T-helper 9 cell (primary cell): ENCODE measurements at places on chromosomes 1 and 21.
A peak's percentile ranks its signal among the peaks of the same experiment; 100 is the strongest.

DNA sequence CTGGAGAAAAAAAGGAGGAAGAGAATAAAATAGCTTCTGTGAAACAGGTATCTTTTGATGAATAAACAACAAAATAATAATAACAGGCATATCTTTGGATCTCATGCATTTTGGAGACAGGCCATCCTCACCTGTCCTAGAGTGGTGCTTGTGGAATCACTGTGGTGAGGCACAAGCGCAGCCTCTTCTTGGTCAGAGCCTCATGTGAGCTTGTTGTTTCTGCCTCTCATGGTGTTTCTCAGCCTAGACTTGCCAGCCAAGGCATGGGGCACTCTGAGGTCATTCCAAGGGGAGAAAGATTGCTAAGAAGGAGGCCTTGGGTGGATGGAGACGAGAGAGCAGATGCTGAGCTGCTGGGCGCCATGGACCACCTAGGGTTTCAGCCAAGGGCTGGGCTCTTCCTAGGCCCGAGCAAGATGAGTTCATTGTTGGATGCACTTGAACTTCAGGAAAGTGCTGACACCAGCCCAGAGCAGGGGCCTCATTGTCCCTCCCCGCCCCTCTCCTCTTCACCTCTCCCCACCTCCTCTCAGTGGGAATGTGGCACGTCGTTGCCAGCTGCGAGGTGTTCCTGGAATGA lies 49.5 kb downstream of the ATP5PO start:
- no peak for DNase-seq

GRCh38 chr1:28449904-28450303 lies 55.9 kb upstream of the RCC1 start:
- DNase-seq = no peak

DNA sequence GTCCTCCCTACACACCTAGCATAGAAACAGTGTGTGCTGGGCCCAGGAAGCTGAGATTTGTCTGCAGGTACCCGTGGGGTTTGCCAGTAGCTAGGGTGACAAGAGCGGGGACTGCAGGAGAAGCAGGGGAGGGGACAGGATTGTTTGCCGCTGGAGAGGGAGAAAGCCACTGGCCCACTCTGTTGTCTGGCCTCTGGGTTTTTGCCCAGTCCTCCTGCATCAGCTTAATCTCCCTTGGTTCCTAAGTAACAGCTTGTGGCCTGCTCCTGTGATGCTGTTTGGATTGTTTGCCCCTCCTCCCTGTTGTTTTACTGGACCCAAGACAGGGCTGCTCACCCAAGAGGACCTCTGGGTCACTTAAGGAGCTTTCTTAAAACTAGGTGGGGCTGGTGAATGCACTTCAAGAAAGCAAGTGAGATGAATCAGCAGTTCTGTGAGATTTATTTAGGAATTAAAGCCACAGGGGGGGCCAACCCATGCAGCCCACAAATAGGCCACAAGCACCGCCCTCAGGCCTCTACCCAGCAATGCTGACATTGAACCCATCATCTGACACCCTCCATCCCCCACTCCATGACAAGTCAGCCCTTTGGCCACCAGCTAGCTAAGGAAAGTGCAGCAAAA lies 142.8 kb downstream of the ZZZ3 start:
- DNase-seq = no peak

DNA sequence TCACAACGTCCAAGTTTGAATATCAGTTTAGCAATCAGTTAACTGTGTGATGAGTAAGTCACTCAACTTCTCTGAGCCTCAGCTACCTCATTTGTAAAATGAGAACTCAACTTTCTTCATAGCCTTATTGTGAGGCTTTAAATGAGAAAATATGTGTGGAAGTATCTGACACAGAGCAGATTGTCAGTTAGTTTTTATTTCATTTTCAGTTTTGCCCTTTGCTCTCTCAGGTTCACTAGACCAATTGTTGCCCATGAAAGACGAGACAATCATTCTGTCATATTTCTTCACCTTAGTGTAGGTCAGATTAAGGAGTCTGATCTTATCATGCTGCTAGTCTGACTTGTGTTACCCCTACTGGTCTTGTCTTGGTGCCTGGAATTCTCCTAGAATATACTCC lies 232.8 kb upstream of the PTBP2 start:
- no peak for DNase-seq

DNA sequence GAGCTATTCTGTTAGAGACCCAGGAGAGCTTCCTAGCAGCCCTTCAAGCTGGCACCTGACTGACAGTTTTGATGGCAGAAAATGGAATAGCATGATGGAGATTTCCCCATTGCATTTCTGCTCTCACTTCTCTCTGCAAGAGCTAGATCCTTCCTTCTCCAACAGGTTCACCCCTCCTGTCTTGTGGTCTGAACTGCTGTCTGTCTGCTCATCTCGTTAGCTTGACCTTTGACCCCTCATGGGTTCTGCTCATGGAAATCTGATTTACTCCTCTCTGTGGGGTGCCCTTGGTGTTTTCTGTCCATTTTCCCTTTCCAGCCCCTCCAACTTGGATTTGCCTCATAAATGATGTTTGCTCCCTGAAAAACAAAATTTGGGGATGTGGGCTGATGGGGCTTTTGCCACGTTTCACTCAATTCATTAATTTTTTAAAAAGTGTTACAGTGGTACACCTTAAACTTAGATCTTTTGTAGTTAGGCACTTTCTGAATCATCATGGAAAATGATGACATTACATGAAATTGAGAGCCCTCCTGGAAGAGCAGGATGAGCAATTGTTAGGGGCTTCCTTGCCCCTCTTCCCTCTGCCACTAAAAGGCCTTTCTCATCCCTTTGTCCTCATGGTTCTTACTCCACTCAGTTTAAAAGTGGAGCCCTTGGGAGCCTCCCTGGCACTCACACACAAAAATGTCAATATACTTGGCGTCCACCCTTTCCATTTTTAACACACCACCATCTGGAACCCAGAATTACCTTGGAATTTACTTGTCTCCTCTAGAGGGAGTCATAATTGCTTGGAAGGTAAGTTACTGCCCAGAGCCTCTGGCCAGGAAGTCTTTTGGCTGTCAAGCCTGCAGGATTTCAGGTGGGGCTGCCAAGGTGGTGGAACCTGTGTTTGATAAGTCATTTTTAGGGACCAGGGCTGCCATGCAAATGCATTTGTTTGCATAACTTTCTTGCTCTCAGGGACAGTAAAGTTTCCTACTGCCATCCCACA lies 31.9 kb upstream of the IL19 start:
- DNase-seq = no peak

DNA sequence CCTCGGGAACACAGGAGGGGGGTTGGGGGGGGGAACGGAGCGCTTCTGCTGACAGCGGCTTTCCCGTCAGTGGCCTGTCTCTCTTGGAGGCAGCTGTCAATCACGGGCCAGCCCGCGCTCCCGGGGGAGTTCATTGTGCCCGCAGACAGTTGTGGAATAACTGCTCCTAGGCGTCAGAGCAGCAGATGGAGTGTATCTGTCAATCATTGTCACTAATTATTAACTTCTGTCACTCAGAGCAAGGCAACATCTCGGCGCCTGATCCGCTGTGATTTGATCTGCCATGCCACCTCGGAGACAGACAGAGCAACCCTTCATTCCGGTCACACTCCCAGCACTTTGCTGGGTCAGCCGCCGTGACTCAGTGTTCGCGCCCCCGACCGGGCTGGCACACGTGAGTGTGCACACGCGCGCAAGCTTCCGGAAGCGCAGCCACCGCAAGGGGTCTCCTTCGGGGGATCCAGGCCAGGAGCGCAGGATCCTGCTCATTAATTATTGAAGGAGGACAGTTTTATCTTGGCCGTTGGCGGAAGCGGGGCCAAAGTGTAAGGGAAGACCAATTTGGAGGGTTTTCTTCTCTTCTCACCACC lies 75.8 kb downstream of the RRAGC start:
- no peak for DNase-seq

- DNase-seq = no peak
These were observed 43.5 kb downstream of the STYXL2 start for GRCh38 chr1:167137332-167137781.

- no peak for DNase-seq
These were observed 68.1 kb downstream of the URB2 start for GRCh38 chr1:229694053-229694693.

GRCh38 chr1:118948846-118949245 lies 39.3 kb downstream of the TBX15 start:
- no peak for DNase-seq

DNA sequence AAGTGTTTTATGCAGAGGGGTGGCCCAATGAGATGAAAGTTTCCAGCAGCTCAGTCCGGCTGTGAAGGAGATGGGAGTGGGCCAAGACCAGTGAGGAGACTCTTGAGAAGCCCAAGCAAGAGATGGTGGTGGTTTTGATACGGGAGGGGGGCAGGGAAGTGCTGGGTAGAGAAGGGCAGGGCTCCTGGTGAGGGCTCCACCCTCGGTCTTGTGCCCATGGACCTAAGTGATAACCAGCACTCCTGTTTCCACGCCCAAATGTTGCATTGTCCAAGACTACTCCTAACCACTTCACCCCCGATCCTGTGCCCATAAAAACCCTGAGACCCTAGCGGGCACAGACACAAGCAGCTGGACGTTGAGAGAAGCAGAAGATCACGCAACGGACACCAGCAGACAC lies 140.9 kb downstream of the MIS18A start:
- DNase-seq = no peak

DNA sequence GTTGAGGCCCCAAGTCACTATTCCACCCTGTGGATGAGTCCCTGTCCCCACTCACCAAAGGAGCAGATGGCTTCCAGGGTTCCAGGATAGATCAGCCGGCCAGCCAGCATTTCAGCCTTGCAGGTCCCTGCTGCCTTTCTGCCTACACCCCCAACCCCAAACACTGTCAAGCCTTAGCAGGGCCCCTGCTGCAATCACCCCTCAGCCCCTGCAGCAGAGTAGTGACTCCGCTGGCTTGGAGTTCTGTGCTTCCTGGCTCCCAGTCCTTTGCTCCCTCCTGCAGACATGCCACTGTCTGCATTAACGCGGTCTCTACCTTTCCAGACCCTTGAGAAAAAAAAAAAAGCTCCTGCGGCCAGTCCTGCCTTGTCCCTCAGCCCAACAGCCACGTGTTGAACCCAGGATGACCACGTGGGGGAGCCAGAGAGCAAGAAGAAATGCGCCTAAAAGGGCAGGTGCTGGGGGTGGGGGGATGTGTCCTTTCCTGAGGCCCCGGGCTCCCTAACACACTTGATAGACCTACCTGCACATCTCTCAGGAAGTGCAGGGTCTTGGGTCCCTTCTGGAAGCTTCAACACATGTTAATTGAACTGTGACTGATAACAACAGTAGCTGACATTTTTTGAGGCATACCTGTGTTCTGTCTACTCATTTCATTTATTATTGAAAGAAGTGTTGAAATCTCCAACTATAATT lies 37.4 kb downstream of the RASSF5 start:
- DNase-seq = peak; percentile 87

DNA sequence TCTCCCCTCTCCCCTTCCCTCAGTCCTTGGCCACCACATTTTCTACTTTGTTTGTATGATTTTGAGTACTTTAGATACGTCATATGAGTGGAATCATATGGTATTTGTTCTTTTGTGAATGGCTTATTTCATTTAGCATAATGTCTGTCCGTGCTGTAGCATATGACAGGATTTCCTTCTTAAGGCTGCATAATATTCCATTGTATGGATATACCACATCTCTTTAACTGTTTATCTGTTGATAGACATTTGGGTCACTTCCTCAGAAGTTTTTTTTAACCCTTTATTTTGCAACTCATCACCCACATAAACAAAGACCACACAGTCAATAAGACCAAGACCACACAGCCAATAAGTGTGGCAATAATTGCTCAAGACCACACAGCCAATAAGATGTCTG lies 24.9 kb downstream of the FAM163A start:
- no peak for DNase-seq

- DNase-seq = no peak
These were observed 19.3 kb downstream of the SMYD2 start for GRCh38 chr1:214300149-214300780.

GRCh38 chr1:225851805-225852204 lies 30.4 kb downstream of the TMEM63A start:
- no peak for DNase-seq

DNA sequence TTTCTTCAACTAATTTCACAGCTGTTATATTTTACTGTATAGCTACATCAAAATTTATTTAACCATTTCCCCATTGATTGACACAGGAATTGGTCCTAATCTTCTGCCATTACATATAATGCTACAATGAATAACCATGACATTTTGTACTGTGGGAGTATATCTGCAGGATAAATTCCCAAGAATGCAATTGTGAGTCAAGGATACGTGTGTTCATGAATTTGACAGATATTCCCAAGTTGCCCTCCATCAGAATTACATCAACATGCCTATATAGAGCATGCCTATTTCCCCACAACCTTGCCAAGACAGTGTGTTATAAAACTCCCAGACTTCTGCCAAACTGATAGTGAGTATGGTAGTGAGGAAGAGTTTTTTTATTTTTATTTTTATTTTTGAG lies 2.7 kb upstream of the TIE1 start:
- DNase-seq = no peak

DNA sequence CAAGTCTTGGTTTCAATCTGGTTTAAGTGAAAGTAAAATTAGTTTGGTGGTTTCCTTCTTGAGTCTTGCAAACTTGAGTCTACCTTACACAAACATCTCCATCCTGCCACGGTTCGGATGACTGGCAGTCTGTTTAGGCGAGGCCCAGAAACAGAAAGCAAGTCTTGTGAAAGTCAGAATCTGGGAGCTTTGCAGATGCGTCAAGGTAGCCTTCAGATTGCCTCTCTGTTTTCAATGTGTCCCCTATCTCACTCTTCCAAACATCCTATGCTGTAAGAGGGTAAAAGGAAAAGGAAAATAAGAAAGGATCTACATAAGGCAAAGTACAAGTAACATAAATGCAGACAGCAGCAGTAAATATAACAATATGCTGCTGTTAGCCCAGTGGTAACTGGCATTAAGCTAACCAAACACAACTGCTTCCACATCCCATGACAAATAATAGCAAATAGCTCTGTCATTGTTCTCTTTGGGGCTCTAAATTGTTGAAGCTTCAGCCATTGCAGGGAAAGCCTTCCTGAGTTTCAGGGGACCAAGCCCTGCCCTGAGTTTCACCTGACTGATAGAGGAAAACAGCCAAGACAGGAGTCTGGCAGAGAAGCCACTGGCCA lies 26.2 kb upstream of the C1orf105 start:
- peak; percentile 30 for DNase-seq

- DNase-seq = no peak
These were observed 496 bp downstream of the PRR9 start for GRCh38 chr1:153217744-153218416.

- no peak for DNase-seq
These were observed 23.5 kb downstream of the PLA2G2D start for GRCh38 chr1:20095564-20096434.
